Activated CD4-positive, alpha-beta T cell treated with anti-CD3 and anti-CD28 coated beads, Interleukin-2, amount 50 U/mL, for 1 hour (primary cell): ENCODE measurements at places on chromosomes 6 and 20.

DNA sequence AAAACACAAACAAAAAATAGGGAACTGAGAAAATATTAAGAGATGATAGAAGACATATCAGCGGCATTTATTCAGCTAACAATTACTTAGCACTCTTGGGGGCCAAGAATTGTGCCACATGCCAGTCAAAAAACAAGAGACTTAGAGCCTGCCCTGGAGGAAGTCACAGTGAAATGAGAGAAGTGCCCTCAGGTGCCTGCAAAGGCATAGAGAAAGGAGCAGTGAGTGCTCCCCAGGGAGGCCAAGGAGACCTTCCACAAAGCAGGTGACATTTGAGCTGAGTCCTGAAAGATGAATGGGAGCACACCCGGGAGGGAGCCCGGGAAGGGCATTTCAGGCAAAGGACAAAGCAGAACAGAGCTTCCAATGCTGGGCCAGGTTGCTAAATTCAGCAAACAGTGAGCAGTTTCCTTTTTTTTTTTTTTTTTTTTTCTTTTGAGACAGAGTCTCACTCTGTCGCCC lies 184.7 kb upstream of the JARID2 start:
- DNase-seq, result no peak

- DNase-seq, result no peak
Measured at GRCh38 chr6:104418839-104419238, 440.9 kb downstream of the HACE1 start.

DNA sequence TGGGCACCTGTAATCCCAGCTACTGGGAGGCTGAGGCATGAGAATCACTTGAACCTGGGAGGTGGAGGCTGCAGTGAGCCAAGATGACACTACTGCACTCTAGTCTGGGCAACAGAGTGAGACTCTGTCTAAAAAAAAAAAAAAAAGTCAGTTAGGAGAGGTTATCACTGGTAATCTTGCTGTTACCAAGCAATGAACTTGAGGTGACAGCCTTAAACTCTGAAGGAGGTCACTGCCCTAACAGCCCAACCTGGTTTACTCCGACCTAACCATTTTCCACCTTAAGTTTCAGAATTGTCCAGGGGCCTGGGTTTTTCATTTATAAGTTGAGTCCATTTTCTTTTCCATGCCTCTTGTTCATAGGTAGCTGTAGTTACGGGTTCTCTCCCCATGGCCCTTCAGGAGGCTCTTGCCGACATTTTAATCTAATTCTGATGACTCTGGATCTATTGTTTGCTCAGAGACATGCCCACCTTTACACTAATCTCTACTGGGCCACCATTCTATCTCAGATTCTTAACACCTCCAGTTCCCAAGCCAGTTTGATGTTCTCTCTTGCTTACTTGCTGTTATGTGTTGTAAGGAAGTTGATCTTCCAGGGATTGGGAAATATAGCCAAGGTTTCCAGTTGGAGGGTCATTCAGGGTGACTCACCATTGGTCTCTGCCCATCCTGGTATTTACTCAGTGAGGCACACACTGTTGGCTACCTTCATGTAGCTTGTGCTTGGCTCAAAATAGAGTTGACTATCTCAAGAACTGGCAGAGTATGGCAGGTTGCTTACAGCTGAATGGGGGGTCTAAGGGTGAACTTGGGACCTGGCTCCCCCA lies 29.1 kb downstream of the SHLD1 start:
- DNase-seq, result no peak

DNA sequence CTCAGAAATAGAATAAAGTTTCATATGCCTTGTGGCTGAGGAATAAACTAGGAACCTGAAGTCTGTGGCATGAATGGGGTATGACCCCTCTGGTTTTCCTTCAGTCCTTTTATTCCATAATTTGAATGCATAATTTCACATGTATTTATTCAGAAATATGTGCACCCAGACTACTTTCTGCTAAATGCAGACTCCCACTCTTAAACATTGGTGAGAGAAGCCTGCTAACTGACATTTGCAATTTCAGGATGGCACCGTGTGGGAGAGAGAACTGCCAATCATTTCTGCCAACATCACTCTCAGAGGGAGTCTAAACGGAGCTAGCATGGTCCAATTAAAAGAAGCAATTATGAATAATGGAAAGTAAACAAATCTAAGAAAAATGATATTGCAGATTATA lies 141.3 kb downstream of the ADGRB3 start:
- DNase-seq, result no peak

GRCh38 chr6:32178547-32179440 lies 589 bp downstream of the RNF5 start:
- no peak for DNase-seq

- DNase-seq, result no peak
Measured at GRCh38 chr6:133548423-133549159, 307.4 kb downstream of the EYA4 start.

DNA sequence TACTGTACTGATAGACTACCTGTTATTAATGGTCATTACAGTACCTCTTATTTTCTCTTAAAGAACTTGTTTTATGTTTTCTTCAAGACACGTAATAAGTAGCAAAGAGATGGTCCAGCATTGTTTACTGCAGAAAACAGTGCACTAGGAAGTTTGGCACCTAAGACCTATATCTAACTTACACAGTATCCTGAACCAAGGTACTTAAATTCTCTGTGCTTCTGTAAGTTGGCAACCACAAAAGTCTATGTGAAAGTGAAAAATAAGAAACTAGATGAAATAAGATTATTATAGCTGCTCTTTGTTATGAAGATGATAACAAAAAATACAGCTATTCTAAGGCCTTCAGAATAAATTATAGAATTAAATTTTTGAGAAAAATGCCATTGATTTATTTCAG lies 411.7 kb upstream of the SOX4 start:
- no peak for DNase-seq

DNA sequence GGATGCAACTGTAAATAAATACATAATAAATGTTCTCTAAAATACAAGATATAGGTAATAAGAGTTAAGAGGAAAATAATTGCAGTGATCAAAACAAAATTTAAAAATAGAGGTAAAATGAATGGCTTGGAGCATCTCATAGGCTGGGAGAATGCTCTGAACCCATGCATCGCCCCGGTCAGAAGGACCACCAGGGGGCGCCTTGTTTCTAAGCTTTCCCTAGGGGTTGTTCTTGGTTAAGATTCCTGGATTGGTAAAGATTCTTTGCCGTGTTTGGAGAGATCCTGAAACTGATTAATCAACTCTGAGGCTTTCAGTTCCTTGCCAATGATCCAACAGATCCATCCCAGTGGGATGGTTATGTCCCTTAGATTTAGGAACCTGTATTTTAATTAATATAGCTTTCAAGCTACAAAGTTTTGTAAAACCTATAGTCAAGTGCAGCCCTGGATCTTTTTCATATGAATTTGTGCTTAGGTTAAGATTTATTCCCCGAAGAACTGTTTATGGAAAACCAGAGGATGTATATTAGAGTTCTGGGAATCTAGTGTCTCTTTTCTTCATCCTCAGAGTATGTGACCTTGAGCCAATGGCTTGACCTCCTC lies 45.3 kb upstream of the PRELID3B start:
- DNase-seq, result peak; percentile 91

DNA sequence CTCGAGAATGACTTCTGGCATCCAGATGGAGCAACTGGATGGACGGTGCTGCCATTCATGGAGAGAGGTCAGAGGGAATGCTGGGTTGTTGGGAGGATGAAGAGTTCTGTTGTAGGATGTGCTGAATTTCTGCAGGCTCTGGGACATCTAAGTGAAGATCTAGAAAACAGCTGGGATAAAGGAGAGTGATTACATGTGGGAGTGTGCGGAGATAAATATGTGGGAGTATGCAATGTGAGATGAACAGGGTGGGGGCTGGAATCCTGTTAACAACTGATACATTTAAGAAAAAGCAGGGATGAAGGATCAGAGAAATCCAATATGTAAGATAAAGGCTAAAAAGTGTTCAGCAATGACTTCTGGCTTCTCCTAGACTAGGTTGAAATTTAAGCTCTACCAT lies 43.1 kb downstream of the FAXC start:
- no peak for DNase-seq

DNA sequence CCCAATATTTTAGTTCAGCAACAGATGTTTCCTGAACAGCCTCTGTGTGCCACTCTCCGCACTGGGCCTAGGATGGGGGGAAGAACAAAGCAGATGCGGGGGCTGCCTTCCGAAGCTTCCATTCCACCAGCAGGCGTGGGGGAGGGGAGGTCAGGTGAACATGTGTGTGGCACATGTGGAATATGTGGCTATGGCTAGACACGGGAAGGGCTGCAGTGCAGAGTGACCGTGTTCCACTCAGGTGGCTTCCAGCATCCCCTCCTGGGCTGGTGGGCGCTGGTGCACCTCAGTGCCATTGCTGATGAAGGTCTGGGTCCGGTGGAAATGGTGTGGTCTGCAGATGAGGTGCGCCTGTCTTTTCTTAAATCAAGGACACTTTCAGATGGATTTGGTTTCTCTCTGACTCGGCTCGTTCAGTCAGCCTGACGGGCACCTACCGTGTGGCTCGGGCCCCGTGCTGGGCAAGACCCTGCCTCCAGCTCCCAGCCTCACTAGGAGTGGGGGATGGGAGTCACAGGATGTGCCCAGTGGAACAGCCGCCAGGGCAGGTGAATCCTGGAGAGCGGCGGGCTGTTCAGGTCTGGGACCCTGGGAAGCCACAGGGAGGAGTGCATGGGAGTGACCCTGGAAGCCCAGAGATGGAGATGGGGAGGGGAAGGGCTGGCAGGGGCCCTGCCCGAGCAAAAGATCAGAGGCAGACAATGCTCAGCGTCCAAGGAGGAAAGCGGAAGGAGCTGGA lies 111.0 kb downstream of the SYCP2 start:
- DNase-seq, result no peak

GRCh38 chr20:43765916-43766315 lies 39.1 kb upstream of the GTSF1L start:
- DNase-seq, result no peak

DNA sequence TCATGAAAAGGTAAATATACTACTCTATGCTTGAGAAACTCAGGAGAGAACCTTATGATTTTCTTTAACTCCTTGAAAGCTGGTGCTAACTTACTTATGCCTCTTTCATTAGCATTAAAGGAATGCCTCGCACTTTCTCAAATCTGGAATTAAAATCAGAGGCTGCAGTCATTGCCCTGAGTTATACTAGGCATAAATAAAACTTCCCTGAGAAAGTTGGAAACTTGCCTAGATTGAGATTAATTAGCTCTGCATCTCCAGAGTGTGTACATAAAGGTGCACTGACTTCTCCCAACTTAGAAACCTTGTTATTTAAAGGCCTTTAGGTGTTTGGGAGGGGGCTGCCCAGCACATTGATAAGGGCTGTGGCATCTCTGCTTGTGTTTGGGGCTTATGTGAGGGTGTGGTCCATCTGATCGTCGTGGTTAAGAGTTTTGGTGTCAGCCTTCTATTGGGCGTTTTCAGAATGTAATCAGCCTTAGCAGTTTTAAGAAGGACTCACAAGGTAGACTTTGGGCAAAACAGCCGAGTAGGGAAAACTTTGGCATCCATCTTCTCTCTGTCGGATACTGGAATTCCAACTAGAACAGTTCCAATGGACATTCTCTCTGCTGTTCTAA lies 32.1 kb upstream of the CCN6 start:
- DNase-seq, result no peak

DNA sequence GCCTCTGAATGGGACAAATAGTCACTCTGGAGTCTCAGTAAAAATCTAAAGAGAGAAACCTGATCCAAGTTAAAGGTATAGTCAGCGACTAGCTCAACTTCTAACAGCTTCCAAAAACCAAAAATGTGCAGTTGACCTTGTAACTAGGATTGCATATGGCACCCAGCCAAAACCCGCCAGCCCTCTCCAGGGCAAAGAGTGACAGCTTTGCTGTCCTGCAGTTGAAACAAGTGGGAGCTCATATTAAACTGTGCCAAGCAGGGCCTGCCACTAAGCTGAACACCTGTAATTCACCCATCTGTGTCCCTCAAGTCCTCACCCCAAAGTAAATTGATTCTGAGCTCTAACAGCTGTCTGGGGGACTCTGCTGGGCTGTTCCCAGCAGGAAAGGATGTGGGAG lies 695.3 kb downstream of the MAFB start:
- DNase-seq, result no peak

DNA sequence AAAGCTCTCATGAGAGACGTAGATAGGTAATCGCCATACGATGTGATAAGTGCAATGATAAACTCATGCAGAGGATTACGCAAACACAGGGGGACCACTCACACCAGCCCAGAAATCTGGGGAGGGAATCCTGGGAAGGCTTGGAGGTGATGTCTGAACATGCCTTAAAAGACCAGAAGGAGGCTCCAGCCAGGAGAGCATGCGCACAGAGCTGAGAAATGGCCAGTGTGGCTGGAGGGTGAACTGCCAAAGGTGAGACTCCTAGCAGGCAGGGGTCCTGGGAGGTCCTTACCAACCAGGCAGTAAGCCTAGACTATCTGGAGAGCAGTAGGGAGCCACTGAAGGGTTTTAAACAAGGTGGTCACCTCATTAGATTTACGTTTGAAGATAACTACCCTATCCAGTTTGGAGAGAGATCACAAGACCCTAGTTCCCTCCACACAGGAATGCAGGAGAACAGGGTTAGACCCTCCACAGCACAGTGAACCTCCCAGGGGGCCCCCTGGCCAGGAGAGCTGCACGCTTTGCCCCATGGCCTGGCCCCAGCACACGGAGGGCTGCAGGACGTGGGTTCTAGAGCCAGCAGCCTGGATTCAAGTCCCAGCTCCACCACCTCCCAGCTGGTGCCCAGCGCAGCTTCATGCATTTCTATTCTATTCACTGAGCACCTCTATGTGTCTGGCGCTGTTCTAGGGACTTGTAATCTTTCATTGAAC lies 13.1 kb downstream of the MDFI start:
- no peak for DNase-seq

GRCh38 chr6:170454512-170455285 lies 98.4 kb downstream of the PSMB1 start:
- no peak for DNase-seq

DNA sequence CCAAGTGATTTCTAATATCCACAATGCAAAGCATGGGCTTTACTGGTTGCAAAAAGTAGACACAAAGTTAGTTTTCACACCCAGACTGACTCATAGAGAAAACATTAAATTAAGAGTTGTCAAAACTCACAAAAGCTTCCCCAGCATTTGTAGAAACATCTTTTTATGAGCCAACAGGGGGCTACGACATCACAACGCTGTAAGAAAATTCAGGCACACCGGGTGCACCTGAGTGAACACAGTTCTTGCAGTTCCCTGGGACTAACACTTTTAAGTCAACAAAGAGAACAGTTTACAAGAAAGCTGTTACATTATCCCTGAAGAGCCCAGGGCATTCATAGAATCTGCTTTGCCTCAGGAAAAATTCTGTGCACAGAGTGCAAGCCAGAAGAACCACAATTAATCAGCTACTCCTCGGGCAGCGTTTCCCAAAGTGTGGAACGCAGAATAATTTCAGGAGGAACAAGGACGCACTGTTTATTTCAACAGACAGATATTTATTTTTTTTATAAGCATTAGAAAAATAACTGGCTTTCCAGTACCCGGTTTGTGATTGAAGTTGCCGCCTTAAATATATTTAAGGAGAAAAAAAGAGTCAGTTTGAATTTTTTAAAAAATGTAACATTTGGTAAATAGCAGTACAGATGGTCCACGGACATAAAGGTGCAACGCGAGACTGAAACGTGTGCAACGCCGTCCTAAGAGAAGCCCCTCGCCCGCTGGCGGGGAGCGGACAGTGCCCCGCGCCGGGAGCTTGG lies 1.2 kb downstream of the NCOA5 start:
- no peak for DNase-seq

- DNase-seq, result no peak
Measured at GRCh38 chr6:126632271-126632670, 292.4 kb downstream of the CENPW start.

- no peak for DNase-seq
Measured at GRCh38 chr20:2349801-2350200, 30.9 kb upstream of the TGM6 start.
